ENCODE measurements at places on chromosomes 2 and 18.

GRCh38 chr2:64975232-64975821 is 13.9 kb upstream of the SLC1A4 start:
- no peak for DNase-seq

GRCh38 chr2:115165529-115166109 is 723.2 kb downstream of the DPP10 start:
- no peak for DNase-seq

DNA sequence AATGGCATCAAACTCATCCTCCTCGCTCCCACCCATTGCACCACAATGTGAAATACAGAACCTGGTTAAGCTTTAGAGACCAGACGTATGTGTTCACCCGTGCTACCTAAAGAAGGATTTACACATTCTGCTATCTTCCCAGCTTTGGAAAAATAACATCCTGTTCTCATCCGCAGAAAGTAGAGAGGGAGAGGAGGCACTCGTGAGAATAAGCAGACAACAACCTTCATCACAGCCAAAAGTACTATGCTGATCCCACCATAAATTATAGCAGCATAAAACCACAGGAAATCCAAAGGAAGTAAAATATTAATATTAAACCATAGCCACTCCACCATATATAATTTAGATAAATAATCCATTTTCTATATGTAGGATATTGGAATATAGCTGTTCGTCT is 111.7 kb upstream of the NRP2 start:
- DNase-seq = no peak

GRCh38 chr2:18611604-18612003 is 22.2 kb upstream of the NT5C1B start:
- no peak for DNase-seq

DNA sequence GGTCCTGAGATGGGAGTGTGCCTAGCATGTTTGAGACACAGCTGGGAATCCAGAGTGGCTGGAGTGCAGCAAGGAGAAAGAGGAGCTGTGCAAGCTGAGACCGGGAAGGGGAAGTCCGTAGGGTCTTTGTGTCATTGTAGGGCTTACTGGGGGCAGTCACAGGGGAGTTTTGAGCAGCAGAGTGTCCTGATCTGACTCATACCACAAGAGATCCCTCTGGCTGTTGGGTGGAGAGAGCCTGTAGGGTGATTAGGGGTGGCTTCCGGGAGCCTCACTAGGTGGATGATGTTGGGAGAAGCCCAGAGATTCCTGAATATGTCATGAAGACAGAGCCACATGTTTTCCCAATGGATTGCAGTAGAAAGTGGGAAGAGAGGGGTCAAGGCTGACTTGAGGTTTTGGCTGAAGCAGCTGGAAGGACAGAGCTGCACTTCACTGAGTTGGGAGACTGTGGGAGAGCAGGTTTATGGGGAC is 30.9 kb downstream of the FHOD3 start:
- no peak for DNase-seq

- no peak for DNase-seq
These were observed 107.1 kb downstream of the TWIST2 start for GRCh38 chr2:238954841-238955591.

- peak; percentile 25 for DNase-seq
These were observed 8.7 kb downstream of the OTOF start for GRCh38 chr2:26469092-26469710.

DNA sequence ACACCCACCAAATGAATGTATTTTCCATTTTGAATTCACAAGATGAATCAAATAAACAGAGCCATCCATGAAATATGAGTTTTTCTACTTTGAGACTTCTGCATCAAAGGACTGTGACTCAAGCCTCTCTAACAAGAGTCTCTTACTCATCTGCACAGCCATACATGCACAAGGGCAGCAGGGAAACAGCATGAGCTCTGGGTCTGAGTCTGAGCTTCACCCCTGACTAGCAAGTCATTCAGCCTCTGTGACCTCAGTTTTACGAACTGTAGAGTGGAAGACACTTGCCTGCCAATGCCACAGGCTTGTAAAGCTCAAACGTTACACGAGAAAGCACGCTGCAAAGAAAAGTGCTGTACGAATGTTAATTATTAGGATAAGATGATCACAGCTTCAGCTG is 42.9 kb downstream of the MREG start:
- no peak for DNase-seq
